Stimulated activated CD4-positive, alpha-beta T cell treated with anti-CD3 and anti-CD28 coated beads, Interleukin-1b, Interleukin-23, amount 100 ng/mL, for 1 hour (primary cell): ENCODE measurements at places on chromosomes 6 and 20.

- DNase-seq: no peak
Measured at GRCh38 chr6:134472661-134473060, 154.7 kb upstream of the SGK1 start.

- no peak for DNase-seq
Measured at GRCh38 chr6:147176795-147177194, 27.4 kb upstream of the STXBP5 start.

DNA sequence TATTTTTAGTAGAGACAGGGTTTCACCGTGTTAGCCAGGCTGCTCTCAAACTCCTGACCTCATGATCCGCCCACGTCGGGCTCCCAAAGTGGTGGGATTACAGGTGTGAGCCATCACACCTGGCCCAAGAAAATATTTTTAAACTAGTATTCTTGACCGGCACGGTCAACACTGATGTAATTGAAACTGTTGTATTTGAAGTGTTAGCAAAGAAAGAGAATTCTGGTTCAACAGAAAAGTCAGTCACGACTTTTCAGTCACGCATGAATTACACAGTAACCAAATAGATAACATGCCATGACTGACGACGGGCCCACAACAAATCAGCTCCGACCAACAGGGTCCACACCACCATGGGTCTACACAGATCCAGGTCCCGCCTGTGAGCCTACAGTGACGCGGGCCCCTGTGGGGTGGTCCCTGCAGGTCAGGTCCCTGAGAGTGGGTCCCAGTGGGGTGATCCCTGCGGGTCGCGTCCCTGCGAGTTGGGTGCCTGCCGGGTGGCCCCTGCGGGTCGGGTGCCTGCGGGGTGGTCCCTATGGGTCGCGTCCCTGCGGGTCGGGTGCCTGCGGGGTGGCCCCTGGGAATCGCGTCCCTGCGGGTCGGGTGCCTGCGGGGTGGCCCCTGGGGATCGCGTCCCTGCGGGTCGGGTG lies 1.0 kb downstream of the GMEB2 start:
- DNase-seq: no peak

GRCh38 chr6:131744432-131745287 lies 33.8 kb upstream of the CTAGE9 start:
- no peak for DNase-seq

DNA sequence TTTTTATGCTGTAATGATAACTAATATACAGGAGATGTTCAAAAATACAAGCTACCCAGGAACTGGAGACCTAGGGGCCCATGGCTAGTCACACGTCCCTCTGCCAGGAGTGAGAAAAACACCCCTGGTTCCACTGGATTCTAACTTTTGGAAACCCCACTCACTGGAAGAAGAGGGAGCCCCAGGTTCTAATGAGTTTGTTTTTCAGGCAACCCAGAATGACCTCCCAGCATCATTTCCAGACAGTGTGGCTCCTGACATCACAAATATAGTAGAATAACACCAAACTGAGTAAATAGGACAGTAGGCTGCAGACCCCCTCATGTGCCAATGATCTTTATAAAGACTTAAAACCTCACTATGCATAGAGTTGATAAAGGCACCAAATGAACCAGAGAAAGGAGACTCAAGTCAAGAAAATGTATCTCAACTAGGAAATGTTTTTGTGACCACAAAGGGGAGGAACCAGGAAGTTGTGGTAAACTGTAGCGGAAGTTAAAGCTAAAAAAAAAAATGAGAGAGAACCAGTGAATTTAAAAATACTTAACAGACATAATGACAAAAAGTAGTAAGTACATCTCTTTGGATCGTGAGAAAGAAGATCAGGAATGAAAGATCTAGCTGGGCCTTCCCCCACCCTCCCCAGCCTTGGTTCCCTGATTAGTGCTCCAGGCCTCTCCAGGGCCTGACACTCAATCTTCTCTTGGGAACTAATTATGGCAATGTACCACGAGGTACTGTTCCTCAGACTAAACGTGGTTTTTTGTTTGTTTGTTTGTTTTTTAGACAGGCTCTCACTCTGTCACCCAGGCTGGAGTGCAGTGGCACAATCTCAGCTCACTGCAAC lies 19.8 kb downstream of the HLA-E start:
- DNase-seq: no peak

DNA sequence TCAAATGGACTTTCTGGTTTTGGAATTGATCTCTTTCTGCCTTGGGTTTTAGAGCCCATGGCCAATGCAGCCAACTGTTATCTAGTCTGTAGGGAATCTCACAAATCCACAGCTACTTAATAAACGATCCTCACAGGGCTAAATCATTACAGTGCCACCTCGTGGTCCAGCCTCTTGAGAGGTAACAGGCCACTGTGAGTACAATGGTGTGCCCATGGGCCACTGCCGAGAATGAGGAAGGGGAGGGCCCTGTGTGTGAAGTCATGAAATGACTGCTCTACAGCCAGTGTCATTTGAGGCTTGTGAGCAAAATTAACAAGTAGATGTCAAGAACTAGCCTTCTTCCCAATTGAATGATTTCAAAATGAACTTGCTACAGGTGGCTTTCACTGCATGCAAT lies 54.3 kb upstream of the GMPR start:
- DNase-seq: no peak

GRCh38 chr6:143195349-143195845 lies 134.7 kb downstream of the AIG1 start:
- no peak for DNase-seq

DNA sequence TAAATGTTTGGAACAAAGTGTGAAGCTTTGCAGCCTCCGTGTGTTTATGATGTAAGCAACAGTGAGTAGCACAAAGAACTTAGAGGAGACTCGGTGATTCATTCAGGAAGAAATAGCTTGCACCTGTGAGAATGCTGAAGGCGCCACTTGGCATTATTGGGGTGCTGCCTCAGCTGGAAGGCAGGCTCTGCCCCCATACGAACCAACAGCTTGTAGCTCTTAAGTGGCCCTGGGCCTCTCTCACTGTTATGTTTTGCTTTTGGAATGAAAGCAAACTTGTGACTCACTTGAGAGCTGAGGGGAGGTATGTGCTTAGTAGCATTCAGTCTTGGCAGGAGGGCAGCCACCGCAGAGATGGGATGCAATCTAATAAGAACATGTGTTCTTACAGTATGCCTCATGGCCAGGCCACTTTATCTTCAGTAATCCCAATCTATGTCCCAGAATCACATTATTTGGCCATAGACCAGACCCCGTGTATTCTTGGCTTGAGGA lies 310.7 kb downstream of the EYA4 start:
- no peak for DNase-seq

DNA sequence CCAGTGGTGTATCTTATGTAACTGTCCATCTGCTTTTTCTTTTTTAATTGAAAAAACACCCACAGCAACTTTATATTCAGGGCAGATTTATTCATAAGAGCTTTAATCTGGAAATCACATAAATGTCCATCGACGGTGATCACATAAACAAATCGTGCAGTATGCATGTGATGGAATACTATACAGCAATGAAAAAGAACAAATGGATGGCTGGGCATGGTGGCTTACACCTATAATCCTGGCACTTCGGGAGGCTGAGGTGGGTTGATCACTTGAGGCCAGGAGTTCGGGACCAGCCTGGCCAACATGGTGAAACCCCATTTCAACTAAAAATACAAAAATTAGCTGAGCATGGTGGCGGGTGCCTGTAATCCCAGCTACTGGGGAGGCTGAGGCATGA lies 39.1 kb downstream of the VSTM2L start:
- no peak for DNase-seq

- DNase-seq: no peak
Measured at GRCh38 chr6:6057442-6058053, 50.8 kb upstream of the NRN1 start.

DNA sequence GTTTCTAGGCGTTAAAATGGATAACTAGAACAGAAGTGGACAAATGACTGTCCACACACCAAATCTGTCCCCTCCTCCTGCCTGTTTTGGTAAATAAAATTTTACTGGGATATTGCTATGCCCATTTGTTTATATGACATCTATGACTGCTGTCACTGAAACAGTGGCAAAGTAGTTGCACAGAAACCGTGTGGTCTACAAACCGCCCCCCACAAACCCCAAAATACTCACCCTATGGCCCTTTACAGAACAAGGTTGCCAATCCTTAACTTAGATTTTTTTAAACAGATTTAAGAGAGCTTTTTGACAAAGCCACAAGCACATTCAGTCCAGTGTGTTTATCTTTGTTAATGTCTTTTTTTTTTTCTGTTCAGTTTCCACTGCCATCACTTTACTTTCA lies 137.8 kb downstream of the MTFR2 start:
- DNase-seq: no peak

- DNase-seq: no peak
Measured at GRCh38 chr20:59949911-59950310, 8.3 kb upstream of the CDH26 start.

DNA sequence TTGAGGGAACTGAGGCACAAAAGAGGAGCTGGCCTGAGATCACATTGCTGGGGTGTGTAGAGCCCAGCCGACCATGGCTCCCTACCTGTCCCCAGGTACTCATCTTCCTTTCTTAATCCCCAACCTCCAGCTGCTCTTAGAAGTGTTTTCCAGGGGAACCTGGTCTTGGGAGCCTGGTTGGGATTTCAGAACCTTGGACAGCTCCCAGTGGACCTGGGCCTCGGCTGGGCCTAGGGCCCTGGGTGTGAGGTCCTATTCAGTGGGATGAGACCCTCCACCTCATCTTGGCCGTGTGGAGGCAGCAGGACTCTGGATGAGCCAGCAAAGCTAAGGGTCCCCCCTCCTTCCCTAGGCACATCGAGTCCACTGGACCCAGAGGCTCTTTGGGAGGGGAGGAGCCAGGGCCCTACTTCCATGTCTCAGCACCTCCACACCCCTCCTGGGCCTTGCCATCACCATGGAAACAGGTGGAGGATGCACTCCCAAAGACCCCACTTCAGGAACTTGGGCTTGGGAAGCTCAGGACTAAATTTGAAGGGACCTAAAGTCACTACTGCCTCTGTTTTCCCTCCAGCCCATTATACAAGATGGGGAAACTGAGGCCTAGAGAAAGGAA lies 38.5 kb downstream of the DLGAP4 start:
- DNase-seq: no peak

DNA sequence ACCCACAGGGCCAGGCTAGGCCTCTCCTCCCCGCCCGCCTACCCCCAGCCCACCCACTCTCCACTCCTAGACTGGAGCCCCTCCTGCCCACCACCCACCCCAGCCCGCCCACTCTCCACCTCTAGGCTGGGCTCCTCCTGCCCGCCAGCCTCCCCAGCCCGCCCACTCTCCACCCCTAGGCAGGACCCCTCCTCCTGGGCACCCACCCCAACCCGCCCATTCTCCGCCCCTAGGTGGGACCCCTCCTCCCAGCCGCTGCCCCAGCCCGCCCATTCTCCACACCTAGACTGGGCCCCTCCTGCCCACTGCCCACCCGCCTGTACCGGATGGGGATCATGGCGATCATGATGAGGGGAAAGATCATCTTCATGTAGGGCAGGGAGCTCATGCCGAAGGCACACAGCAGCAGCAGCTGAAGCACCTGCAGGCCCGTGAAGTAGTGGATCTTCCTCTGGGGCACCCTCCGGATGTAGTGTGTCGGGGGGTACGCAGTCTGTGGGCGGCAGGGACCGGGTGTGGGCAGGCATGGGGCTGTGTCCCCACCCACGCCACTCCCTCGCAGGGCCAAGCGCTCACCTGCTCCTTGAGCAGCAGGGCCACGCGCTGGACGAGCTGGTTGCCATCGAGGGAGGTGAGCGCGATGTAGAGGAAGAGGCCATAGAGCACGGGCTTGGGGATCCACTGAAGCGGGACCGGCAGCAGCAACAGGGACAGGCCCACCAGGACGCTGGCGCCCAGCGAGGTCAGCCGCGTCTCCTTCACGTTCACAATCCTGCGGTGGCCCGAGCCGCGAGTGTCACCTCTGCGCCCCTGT lies 10.8 kb downstream of the SLC4A11 start:
- no peak for DNase-seq

DNA sequence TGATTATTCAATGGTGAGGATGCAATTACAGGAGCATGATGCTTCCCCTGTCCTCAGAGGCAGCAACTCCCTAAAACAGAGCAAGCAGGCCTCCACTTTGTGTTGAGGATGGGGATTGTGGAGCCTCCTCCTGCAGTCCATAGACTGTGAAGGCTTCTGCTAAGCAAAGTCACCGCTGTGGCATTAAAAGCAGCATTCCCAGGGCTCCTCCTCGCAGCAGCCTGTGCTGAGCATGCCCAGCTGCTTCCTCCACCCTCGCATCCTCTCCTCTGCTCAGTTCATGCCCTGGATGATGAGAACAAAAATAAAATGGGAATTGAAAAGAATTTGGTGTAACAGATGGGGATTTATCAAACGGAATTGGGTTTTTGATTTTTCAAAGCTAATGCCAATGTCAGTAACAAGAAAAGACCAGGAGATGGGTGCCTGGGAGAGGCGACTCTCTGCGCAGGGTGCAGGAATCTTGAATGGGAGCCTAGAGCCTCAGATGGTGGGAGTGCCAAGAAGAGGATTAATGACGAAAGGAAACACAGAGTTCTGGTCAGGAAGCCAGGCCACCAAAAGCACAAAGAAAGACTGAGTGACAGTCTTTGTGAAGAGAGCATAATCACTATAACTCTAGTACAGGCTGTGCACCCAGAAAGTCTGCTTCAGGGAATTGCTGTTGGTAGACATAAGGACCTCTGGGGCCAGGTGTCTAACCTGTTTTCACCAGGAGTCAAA lies 347.6 kb downstream of the TPBG start:
- DNase-seq: no peak

DNA sequence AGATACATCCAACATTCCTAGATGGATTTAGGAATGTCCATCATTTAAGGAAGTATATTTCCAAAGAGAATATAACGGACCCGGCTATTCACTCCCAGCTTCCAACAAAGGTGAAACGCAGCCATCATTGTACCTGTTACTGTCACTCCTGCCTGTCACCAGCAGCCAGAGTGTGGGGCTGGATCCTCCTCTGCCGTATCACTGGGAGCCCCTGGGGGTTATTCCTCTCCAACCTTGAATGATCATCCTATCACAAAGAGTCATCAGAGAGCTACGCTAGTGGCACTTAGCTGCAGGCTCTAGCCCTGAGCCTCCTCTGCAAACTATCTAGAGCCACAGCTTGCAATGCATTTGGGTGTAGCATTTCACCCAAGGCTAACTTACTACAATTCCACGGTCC lies 73.6 kb upstream of the NHSL1 start:
- no peak for DNase-seq

DNA sequence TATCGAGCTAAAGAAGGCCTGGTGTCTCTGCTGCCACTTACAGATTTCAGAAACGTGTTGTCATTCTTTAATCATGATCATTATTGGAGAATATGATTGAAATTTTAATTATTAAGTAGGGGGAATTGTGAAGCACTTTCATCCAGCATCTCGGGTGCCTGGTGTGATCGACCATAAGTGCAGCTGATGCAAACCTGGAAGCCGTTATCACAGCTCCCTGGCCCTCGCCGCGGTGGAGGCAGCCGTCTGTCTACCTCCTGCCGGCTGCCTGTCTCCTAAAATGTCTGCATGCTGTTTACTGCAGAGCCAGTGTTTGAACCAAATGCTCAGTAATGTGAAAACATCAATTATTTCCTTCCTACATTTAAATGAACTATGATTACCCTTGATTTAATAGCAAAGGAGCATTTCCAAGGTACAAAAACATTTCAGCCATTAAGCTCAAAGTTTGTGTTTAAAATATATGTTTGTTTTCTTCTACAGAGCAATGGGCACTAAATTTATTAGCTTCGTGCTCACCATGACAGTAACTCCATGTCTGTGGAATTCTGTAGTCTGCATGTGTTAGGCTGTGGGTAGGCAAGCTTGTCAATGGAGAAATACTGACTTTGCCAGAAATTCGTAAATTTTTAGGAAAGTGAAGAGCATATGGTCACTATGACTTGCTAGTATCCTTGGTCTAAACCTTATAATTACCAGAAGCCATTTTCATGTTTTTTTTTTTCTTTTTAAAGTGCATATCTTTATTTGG lies 184.5 kb upstream of the AGPAT4 start:
- no peak for DNase-seq

- no peak for DNase-seq
Measured at GRCh38 chr6:7899101-7899888, 11.3 kb downstream of the TXNDC5 start.
